NCI-H524 (cell line): ENCODE measurements at places on chromosomes 16 and 17.

DNA sequence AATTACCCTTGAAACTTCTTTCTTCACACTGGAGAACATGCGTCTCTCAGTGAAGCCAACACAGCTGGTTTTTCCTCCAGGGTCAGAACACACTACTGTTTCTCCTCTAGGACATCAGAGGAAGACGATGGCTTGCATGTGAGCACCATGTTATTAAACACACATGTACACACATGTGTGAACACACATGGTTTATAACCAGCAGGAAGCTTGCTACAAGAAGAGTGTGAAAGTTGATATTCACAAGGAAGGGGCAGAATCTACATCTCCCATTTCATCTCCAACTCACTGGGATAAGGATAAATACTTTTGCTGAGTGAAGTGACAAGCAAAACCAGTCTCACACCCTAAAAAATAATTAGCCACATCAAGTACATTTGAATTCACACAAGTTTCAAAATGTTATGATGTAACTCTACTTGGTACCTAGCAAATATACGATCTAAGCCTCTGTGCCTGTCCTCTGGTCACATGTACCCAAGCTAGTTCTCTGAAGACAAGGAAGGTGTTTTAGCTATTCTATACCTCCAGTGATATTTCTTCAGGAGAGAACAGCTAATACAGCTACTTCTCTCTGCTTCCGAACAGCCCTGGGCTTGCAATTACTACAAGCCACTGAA lies 127.7 kb downstream of the PARN start:
- DNase-seq: no peak

GRCh38 chr17:42670789-42671657 lies 5.8 kb downstream of the PLEKHH3 start:
- no peak for DNase-seq

DNA sequence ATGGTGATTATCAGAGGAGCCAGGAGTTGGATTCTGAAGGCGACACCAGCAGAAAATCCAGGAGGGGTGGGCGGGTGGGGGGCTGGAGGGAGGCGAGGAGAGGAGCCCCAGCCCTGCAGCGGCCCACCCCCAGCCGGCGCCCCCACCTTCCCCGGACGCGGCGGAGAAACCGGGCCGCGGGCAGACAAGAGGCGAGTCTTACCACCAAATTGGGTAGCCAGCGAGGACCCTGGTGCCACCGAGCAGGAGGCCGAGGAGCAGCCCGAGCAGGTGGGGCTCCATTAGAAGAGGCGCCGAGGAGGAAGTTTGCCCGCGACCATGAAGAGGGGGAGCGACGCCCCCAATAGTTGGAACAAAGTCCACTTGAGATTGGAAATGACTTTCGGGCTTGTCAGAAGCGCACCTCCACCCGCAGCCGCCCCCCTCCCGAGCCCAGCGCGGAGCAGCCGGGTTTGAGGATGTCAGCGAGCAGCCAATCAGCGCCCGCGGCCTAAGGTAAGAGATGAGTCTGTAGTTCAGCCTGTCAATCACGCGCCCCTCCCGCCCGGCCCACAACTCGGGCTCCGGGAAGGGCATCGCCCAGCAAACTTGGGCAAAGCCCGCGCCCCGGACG lies at the start of gene WNT3:
Gene WNT3, minus strand, starts transcription at position 377 of the 613 bp plus-strand sequence. Its CDS starts 95 bp downstream, at position 282.
- DNase-seq: peak; percentile 56

- no peak for DNase-seq
Observed at GRCh38 chr16:57692636-57693035, 2.0 kb upstream of the DRC7 start.

GRCh38 chr17:6422654-6423241 lies 12.2 kb downstream of the AIPL1 start:
- DNase-seq: no peak

- DNase-seq: no peak
Observed at GRCh38 chr17:21242026-21242697, 11.0 kb downstream of the NATD1 start.

DNA sequence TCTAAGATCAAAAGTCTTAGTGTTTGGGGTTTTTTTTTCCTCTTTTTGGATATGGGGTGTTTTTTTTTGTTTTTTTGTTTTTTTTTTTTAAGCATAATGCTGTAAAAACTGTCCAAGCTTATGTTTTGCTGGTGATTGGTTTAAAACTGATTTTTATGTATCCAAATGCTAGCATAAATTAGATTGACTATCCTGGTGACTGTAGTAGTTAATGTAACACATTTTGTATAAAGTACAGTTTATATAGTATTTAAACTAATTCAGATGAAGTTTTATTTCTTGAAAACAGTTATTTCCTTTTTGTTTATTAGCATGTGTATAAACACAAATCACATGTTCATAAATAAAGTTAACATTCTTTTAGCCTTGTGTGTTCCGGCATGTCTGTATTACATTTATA lies 10.9 kb downstream of the RBBP6 start:
- no peak for DNase-seq

DNA sequence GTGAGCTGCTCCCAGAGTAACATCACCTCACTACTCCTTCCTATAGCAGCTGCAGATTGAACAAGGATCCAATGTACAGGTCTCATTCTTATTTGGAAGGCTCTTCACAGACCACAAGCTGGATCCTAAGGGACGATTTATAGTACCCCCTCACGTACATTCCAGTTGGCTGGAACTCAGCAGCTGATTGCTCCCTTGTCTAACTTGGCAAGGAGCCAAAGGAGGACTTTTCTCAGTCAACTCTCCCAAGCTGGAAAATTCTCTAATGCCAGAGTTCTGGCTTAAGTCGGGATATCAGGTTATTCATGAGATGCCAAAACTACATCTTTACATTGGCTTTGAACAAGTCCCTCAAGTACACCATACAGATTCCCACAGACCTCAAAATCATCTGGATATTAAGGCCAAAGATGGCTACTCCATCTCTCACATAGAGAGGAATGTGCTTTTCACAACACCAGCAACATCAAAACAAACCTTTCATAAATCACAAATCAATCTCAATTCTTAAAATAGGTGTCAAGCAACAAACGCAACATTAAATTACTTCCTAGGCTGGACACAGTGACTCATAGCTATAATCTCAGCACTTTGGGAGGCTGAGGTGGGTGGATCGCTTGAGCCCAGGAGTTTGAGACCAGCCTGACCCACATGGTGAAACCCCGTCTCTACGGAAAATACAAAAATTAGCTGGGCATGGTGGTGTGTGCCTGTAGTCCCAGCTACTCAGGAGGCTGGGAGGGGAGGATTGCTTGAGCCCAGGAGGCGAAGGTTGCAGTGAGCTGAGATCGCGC lies 39.3 kb downstream of the SMG6 start:
- no peak for DNase-seq

GRCh38 chr17:18031955-18032354 lies 7.0 kb downstream of the ATPAF2 start:
- DNase-seq: no peak

- DNase-seq: no peak
Observed at GRCh38 chr17:75679706-75680211, 12.6 kb downstream of the SAP30BP start.

DNA sequence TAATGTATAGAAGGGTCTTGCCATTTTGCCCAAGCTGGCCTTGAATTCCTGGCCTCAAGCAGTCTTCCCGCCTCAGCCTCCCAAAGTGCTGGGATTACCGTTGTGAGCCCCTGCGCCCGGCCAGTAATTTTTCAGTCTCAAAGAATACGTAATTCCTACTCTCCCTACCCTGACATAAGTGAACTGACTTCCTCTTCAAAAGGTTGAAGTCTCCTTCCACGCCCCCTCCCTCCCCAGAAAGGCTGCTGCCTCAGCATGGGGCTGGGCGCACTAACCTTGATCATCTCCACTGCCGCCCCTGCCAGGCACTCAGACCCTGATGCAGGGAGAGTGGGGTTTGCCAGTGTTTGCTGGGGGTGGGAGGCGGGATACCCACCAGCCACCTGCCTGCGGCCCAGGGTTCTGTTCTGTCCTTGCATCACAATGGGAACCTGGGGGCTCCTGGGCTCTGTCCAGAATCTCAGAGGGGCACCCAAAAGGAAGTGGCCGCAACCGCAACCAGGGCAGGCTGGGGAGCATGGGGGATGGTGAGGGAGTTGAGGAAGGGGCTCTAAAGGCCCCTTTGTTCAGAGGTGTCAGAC lies 27.5 kb downstream of the KIFC3 start:
- no peak for DNase-seq

DNA sequence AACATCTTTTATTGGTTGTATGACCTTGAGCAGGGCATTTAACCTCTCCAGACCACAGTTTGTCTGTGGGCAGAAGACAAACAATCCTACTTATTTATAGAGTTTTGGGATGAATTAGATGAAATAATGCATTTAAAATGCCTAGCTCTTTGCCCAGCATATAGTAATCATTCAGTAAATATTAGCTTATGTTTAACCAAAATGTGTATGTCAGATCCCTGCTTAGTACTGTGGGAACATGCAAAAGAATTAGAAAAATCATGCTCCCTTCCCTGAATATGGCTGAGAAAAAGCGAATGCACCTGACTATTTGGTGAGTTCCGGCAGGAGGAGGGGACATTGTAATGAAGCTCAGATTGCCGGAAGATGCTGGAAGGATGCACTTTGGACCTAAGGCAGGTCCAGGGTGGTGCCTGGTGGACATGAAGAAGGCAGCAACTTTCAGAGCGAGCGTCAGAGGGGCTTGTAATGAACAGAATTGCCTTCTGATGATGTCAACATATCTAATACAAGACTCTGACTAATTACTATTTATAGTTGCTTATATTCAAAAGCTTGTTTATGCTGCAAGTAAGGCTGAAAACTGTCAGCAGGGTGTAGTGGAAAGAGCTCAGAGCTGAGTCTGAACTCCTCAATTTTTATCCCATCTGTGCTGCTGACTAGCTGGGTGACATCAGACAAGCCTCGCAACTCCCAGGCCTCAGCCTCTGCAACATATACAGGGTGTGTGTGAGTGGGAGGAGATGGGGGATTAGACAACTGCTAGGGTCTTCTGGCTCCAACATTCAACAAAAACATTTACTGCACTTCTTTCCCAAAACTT lies 221.2 kb downstream of the PRKCA start:
- no peak for DNase-seq

DNA sequence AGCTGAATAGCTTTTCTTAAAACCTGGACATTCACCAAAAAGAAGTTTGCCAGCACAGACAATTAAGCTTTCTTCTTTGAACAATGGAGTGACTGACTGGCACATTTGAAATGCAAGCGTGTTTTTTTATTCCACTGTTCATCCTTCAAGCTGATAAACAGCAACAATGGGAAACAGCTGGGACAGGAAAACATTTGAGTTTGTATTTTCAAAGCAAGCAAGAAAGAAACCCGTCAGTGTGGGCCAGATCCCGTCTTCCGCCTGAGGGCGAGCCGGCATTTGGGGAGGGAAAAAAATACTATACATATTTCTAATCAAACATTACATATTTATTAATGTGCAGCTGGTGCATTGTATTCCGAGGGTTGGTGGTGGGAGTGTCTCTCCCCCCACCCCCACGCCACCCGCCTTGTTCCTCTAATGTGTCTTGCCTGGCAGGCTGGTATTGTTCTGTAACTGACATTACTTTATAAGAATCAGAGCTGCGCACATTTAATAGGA lies 94.3 kb downstream of the CYLD start:
- no peak for DNase-seq

GRCh38 chr17:56727876-56728617 lies 105.7 kb downstream of the C17orf67 start:
- DNase-seq: no peak

DNA sequence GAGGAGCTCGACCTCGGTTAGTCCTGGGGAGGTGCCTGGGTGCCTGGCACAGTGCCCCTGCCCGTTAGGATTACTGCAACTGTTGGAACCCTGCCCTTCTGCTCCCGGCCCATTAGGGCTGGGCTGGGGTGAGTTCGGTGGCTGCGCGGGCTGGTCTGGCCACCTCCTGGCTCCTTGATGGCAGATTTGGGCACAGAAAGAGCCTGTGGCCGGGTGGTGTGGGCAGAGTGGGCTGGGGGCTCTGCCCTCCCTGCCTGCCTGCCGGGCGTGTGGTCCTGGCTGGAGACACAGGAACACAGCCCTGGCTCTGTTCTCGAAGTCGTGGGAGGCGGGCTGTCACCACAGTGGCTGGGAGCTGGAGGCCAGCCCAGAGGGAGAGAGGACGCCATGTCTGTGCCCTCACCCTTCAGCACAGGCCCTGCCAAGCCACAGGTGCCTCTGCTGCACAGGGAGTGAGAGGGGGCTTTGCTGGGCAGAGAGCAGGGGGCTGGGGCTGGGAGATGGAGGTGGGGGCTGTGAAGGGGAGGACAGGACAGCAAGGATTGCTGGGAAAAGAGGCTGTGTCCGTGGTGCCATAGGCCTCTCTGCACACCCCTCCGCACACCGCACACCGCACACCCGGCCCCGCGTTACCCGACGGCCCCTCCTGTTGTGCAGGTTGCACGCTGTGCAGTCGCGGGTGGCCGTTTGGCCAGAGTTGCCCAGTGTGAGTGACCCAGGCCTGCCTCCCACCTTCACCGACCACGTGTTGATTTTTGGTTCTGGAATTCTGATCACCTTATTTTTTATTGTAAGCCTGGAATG lies 236.6 kb upstream of the GSE1 start:
- DNase-seq: no peak

- no peak for DNase-seq
Observed at GRCh38 chr16:89090669-89091426, 2.8 kb upstream of the ACSF3 start.

- no peak for DNase-seq
Observed at GRCh38 chr17:28193241-28193640, 125.8 kb upstream of the TMEM97 start.
